Activated T-cell treated with anti-CD3 and anti-CD28 coated beads, Interleukin-2, amount 50 U/mL, for 48 hours (primary cell): ENCODE measurements at places on chromosomes 16 and 17.

DNA sequence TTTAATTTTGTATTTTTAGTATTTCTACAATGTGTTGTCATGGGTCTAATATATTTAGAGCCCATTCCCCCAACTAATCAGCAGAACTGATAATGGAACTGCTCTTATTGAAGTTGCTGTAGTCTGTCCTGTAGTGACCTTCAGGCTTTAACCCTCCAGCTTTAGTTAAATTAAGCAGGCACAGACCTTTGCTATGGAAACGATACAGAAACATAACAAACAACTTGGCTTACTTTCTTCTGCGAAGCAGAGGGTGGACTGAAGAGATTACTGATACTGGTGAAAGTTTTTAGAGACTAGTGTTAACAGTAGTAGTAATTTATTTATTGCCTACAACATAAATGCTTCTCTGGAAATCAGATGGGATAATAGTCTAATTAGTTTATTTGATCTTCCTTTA lies 61.4 kb downstream of the NFATC3 start:
- DNase-seq = no peak

DNA sequence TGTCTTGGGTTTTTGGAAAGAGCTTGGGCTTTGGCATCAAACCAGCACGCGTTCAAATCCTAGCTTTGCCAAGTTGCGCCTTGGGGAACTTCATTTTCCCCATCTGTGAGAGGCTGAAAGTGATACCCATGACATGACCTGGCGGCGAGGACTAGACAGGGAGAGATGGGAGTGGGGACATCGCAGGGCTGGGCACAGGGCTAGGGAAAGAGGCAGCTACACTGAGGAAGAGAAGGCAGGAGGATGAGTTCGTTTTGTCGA lies 202.9 kb downstream of the IRF8 start:
- DNase-seq = no peak

DNA sequence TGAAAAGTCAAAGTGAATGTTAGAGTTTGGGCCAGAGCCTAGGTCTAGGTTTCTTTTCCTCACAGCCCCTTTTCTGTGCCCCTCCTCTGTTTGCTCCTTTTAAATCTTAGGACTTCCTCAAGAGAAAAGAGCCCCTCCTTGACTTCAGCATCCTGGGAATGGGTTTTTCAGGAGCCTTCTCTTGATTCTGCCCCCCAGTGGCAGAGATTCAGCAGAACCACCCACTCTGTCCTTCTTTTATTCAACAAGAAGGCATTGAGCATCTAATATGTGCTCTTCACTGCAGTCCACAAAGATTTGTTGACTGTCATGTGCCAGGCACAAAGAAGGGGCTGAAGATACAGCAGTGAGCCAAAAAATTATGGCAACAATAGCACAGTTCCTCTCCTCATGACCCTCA lies 270.8 kb upstream of the CDH5 start:
- DNase-seq = no peak

- no peak for DNase-seq
These were observed 48.7 kb downstream of the GSG1L start for GRCh38 chr16:28014851-28015250.

DNA sequence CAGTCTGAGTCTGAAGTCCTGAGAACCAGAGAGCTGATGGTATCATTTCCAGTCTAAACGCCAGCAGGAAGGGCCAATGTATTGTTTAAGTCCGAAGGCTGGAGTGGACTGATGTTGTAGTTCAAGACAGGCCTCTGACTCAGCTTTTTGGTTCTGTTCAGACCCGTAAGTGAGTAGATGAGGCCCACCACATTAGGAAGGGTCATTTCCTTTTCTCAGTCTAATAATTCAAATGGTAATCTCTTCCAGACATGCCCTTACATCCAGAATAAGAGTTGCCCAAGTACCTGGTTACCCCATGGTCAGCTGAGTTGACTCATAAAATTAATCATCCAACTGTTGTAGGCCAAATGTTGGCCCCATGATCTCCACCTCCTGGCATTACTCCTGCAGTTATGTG lies 442.6 kb upstream of the HSBP1 start:
- no peak for DNase-seq

DNA sequence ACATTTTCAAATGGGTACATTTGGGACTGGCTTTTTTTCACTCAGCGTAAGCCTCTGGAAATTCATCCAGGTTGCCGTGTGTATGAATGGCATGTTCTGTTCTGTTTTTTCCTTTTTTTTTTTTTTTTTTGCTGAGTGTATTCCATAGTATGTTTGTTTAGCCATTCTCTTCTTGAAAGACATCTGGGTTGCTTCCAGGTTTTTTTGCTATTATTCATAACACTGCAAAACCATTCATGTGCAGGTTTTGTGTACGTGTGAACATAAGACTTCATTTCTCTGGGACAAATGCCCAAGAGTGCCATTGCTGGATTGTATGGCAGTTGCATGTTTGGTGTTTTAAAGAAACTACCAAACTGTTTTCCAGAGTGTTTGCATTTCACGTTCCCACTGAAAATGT lies 335.9 kb upstream of the TNRC6C start:
- DNase-seq = no peak

DNA sequence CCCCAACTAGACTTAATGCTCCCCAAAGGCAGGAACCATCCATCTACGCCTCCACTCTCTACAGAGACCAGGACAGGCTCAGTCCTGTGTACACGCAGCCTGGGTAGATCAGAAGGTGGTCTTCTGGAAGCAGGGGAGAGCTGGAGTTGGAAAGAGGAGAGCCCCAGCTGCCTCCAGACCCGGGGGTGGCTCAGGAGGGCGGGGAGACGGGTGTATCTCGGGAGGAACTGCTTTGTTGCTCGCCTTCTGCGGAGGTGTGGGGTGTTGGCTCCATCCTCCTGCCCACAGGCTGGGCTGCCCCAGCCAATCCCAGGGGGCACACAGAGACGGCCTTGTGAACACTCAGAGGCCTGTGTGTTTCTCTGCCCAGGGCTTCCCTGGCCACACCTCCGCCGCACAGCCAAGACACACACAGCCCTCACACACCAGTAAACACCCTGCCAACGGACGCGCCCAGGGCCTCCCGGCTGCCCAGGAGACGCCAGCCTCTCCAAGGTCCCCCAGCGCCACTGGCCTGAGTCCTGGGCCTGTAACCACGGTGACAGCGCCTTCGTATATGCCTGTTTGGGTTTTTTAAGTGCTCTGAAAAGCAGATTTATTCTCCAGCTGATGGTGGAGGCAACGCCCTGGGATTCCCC lies 143.4 kb upstream of the CDC42EP4 start:
- DNase-seq = no peak

GRCh38 chr16:67187175-67187890 lies 2.6 kb downstream of the EXOC3L1 start:
- no peak for DNase-seq

GRCh38 chr16:84759061-84759460 lies 59.3 kb downstream of the USP10 start:
- DNase-seq = no peak

- DNase-seq = no peak
These were observed 21.7 kb upstream of the SMURF2 start for GRCh38 chr17:64683796-64684195.

- DNase-seq = no peak
These were observed 18.8 kb upstream of the TMEM220 start for GRCh38 chr17:10748531-10749181.

DNA sequence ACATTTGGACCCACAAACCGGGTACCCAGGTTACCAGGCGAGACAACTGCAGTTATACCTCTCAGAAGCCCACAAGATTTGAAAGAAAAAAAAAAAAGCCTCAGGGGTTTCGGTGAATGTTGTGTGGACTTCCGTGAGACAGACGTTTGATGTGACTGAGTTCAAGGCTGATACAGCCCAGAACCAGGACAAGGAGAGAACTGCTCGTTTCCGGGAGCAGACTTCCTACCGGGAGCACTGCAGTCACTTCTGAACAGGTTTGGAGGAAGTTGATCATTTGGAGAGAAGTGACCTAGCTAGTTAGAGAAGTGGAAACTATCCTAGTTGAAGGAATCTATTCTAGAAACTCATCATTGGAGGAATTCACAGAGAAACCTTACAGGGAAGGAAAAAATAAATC lies 847 bp downstream of the CKLF start:
- DNase-seq = peak; percentile 35

DNA sequence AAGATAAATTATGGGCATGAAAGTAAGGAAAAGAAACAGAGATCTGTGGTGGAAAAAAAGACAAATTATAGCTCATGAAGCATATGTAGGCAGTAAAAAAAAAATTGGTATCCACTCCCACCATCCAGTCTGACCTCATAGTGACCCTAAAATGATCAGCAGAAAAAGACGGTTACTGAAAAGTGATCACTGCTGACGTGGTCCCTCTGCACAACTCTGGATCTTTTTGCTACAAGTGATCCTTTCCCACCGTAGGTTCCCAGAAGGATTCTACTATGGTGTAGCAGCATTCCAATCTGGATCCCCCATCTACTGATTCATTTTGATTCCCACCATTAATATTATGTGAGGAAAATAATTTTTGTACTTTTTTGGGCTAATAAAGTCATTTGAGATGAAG lies 10.9 kb upstream of the CHST6 start:
- DNase-seq = no peak

DNA sequence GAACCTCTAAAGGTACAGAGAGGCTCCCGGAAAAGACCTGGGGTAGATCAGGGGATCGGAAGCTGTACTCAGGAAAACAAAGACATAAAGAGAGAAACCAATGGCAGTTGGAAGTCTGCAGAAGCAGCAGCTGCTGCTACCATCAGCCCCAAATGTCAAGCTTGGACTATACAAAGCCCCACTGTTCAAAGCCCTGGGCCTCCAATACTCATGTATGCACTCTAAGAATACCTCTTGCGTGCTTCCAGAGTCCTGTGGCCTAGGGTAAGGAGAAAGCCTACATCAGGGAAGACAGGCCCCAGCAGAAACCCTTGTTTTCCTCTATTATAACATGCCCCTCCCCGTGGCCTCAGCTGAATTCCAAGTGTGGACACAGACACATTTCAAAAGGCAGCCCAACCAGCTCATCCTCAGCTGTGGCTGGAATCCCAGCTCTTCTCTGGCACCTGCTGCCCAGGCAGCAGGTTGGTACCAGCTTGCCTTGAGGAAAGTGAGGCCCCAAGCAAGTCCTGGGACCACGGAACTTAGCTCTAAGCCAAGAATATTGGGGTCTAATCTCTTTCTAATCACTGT lies 19.3 kb upstream of the MTMR4 start:
- DNase-seq = no peak

DNA sequence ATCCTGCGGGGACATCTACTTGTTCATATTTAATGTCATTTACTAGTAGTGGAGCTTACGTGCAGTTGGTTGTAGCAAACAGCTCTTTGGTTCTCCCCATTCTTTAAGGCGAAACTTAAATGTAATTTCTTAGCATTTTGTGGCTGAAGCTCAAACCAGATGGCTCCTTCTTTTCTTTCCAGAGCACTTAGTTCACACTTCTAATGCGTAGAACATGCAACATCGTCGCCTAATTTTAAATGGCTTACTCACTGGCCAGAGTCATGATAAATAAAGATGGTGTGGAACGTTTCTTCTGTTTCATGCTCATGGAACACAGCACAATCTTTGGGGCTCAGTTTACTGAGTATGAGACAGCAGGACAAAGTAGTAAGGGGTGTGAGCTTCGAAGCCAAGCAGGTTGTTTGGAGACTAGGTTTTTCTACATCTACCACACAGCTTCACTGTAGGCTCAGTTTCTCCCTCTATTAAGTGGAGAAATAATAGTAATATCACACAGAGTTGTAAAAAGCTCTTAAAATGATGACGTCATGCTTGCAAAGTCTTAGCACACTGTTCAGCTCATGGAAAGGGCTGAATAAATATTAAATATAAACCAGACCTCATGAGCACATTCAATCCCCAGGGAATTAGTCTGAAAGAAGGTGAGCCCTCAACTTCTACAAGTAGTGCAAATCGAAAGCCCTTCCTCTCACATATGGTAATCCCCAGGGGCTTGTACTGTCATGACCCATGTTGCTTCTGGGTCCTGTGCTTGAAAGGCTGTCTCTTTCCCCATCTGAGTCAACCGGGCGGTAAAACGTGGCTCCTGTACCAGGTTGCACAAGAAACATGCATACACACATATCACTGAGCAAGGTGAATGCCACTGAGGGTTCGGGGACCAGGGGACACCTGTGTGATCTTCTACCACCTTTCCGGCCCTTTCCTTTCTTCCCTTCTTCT lies 384.3 kb downstream of the CDH13 start:
- no peak for DNase-seq

- no peak for DNase-seq
These were observed 326 bp downstream of the SRCIN1 start for GRCh38 chr17:38605411-38605840.

- DNase-seq = no peak
These were observed 217.5 kb downstream of the RBFOX1 start for GRCh38 chr16:7550096-7550495.

DNA sequence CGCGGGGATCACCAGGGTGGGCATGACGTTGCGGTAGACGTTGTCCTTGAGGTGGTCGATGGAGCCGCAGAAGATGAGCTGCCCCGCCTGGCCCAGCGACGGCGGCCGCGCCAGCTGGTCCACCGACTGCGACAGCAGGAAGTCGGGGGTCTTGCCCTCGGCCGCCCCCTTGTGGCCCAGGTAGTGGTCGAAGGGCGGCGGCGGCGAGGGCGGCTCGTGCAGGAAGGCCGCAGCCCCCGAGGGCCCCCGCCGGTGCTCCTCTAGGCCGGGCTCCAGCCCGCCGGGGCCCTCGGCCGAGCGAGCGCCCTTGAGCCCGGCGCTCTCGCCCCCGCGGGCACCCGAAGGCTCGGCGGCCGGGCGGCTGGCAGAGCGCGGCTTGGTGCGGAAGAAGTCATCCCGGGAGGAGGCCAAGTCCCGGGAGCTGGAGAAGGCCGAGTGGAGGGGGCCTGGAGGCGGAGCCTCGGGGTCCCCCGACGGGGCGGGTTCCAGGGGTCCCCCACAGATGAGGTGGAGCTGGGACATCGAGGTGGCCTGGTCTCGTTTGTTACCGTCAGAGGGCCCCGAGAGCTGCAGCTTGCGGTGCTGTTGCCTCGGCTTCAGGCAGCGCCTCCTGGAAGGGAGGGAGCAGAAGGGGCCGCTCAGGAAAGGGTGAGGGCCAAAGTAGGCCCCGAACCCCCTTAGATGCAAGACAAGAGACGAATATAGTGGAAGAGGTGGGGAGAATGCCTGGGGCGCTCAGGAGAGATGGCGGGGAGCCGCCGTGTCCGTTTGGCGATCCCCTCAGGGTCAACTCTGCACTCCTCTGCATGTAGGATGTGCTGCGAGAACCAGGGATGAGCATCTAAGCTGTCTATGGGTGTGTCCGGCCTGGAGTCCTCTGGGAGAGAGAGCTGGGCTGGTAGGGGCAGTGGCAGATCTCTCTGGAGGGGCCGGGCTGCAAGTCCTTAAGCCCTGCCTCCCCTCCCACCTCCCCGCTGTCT lies 8.8 kb downstream of the FAM171A2 start:
- peak; percentile 68 for DNase-seq

DNA sequence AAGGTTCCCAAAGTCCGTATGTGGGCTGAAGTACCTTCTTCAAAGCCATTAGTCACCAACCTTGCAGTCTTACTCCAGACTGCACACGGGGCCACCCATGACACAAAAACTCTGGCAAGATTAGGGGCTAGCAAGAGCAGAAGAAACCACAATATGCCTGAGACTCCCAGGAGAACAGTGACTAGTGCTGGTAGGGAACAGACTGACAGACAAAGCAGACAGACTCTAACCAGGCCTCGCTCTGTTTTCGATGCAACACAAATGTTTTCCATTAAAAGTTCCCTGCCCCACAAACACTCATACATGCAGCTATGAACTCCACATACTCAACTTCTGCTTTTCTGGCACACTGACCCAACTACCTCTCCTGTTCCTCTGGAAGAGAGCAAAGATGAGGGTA lies 102.2 kb downstream of the HIC1 start:
- DNase-seq = no peak
